ENCODE measurements at places on chromosomes 16 and 17.
A peak's percentile ranks its signal among the peaks of the same experiment; 100 is the strongest.

DNA sequence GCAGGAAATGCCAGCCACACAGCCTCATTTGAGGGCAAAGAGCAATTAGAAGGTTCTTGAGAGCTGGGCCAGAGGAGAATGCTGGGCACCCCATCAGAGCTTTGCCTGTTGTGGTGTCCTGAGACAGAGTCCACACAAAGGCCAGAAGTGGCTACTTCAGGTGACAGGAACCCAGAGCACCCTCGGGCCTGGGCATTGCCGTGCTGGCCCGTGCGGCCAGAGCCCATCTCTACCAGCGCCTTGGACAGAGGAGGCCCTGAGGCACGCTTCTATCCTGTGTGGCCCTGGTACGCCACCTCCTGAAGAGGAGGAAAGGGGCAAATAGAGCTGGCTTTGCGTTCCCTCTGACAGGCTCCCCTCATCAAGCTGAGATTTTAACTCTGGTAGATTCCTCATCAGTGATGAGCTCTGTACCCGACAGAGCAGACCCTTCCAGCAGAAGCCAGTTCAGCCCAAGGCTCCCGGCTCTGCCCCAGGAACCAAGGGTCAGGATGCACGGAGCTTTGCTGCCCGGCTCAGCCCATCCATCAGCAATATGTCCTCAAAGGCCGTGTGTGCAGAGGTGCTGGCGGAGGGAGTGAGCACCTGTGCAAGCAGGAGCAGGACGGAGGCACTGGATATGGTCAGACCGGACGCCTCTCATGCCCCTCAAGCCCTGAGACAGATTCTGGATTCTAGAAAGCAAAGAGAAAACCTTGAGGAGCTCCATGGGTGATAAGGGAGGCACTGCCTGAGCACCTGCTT is 3.4 kb upstream of the RASD1 start:
- DNase-seq, result no peak

- DNase-seq, result no peak
These were observed 8.4 kb upstream of the PRR29 start for GRCh38 chr17:63989622-63990345.

DNA sequence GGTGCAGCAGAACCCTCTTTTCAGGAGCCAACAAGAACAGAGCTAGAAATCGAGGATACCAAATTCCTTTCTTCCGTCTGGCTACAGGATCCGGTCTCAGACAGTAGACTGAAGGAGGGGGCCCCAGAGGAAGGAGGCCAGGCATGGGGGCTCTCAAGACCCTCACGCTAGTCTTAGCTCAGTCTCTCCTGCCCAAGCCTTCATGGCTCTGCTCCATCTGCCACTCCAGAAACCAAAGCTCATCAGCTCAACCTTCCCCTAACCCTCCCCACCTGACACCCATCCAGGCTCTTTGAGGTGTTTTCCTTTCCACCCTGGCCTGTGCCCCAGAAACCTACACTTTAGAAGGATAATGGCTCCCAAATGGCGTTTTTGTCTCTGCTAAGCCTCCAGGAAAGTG is 6.2 kb upstream of the TMEM92 start:
- DNase-seq, result no peak

- DNase-seq, result no peak
These were observed 19.4 kb upstream of the SUPT4H1 start for GRCh38 chr17:58371300-58371950.

DNA sequence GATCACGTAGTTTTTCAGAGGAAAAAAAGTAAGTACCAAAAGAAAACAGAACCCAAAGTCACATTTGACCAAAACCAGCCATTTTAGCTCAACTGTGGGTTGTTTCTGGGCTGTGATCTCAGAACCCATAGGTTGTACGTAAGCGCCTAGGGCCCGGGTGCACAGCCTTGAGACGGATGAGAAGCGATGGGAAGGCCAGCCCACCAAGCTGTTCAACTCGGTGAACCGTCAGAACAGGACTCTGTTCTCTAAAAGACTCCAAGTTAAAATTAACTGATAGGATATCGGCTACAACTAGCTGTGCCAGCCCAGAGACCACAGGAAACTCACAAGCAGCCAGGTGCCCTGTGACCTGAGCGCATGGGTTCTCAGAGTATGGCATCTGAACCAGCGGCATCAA is 28.3 kb downstream of the USP22 start:
- DNase-seq, result no peak

- DNase-seq, result no peak
These were observed 8.0 kb downstream of the IL32 start for GRCh38 chr16:3073448-3073847.

DNA sequence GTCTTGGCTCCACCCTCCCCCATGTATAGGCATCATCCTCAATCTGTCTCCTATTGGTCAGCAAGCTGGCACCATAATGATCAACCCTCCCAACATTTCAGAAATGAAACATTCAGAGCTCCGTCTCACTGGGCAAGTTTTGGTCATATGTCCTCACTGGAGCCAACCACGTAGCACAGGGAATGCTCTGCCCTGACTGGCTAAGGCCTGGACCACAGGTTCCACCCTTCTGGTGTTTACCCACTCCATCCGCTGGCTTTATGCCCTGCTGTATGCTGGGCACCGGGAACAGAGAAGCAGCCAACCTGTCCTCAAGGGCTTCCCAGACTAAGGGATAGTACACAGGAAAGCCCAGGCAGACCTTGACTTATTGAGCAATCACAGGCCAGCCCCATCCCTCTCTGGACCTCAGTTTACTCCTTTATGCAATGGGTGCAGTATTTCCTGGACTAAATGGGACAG is 20.5 kb downstream of the MYO15A start:
- DNase-seq, result no peak

- DNase-seq, result no peak
These were observed 111.1 kb downstream of the CACNG3 start for GRCh38 chr16:24367186-24367710.

DNA sequence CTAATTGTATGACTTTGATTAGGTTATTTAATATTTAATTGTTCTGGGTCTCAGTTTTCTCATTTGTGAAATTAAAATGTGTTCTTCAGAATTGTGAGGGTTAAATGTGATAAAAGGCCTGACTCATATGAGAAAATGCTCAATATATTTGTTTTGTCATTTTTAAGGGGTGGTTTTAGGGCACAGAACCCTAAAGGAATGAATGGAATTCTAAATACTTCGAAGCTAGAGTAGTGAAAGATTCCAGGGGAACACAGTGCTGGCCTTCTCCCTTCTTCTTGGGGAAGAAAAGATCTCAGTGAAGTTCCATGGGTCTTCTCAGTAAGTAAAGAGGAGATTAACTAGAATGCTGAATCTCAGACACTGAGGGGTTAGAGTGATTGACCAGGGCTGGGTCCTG is 3.9 kb upstream of the SMPD3 start:
- DNase-seq, result no peak

DNA sequence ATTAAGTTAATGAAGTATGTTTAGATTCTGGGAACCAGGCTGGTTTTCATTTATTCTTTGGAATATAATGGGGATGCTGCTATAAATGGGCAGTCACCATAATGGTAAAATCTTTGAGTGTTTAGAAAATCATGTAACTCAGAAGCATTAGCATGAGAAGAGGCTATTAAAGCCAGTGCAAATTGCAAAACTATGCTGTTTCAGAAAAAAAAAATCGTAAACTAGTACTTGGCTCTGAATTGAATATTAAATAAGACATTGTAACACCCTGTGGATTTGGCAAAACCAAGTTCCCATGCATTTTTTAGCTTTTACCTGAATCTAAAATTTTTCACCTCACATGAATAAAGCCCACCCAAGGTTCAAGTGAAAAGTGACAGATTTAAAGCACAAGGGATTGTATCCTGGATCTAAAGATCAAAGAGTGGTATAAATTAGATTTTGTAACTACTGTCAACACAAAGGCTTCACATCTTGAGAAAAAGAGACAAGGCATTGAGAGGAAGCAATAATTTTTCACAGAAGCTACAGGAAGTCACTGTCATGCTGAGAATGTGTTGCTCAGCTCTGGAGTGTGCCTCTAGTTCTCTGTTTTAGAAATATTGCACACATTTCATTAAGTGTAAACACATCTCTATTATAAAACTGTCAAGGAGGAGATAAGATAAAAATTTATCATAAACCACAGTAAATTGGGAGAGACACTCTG is 142.2 kb downstream of the ABCA8 start:
- no peak for DNase-seq

DNA sequence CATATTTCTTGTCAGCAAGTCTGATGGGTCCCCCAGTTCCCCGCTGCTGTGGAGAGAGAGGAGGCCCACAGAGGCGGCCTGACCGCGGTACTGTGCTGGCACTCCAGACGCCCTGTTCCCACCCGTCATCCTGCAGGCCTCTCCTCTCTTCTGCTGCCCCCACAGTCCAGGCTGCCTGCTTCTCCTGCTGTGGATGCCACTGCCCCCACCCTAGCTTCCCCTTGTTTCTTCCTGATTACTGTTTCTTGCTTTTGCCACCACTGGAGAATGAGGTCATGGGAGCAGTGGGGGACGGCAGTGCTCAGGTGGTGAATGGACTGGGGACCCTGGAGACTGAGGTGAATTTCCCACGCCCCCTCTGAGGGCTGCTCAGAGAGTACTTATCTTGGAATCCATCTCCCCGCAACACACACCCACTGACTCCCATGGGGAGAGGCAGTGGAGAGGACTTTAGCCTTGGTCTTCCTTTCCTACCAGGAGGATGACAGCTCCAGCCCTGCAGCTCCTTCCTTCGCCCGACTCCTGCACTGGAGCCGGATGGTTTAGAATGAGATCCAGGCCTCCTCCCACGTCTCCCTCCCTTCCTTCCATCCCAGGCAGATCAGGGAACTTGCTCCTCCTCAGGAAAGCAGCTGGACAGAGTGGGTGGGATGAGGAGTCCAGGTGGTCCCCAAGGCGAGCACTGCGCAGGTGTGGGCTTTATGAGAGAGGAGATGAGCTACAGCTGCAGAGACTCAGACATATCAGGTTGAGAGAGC is 60.4 kb downstream of the PLXDC1 start:
- DNase-seq, result no peak

DNA sequence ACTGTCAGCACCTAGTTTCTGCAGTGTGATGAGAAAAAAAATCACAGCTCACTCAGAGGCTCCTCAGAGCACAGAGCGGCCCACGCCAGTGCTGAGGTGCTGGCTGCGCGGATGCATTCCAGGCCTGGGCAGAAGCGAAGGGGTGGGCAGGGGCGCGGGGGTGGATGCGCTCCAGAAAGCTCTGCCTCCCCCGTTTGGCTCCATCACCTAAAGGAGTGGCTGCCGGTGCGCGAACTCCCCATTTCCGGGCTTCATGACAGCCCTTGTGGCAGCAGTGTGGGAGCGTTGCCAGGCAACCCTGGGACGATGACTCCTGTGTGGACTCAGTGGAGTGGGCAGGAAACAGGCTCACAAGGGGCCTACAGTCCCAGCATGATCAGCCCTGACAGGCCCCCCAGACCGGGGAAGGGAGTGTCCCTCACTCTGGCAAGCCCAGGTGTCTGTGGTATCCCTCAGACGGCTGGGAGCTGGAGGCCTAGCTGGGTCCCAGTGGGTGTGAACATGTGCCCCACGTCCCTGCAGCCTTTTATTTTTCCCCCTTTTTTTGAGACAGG is 32.8 kb upstream of the NUDT16L1 start:
- DNase-seq, result peak; percentile 72

DNA sequence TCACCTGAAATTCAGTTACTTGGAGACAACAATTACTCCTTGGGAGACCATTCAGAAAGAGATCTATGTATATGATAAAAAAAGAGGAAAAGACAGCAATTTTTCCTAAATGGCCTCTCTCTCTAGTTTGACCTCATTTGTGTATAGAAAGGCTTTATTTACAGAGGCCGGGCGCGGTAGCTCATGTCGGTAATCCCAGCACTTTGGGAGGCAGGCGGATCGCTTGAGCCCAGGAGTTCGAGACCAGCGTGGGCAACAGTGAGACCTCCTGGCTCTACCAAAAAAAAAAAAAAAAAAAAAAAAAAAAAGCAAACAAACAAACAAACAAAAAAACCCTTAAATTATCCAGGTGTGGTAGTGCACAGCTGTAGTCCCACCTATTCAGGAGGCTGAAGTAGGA is 20.7 kb downstream of the GRB2 start:
- no peak for DNase-seq

DNA sequence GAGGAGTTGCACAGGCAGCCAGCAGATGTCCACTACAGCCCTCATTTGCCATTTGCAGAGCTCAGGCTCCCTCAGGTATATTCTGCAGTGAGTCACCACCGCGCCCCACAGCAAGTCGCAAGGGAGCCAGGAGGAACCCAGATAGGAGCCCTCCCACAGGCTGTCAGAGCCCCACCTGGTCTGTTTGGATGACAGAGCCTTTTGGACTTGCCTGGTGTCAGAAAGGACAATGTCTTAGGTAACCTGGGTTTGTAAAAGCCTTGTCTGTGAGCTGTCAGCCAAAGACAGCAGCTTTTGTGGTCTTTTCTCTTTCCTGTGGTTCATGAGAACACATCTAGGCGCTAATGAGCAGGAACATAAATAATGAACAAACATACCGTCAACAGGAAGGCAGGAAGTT is 70.9 kb downstream of the GNAO1 start:
- DNase-seq, result peak; percentile 63

GRCh38 chr17:59462385-59462784 is 103.0 kb upstream of the DHX40 start:
- DNase-seq, result no peak

- no peak for DNase-seq
These were observed 3.9 kb upstream of the SPATA20 start for GRCh38 chr17:50542795-50543774.

GRCh38 chr17:29219378-29220047 is 27.1 kb upstream of the CRYBA1 start:
- peak; percentile 73 for DNase-seq

DNA sequence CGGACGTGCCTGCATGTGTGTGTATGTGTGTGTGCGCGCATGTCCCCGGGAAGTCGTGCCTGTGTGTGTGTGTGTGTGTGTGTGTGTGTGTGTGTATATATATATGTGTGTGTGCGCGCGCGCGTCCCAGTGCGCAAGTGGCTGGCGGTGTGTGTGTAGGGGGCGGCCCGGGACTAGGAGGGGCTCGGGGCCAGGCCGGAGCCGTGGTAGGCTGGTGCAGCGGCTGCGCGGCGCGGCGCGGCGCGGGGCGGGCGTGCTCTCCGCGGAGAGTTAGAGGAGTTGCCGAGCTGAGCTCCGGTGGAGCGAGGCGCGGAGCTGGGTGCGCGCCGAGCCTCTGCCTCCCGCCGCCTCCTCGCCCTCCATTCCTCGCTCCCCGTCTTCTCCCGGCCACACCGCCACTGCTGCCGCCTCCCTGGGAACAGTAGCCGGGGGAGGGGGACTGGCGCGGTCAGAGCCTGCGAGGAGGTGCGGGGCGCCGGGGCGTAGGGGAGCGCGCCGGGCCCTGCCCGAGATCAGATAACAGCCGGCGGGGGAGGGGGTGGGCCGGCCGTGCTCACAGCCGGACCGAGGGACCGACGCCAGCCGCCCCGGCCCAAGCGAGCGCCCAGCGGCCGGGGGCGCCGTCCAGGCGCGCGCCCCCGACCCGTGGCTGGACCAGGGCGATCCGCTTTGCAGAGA is at the start of gene KCNJ12:
Gene KCNJ12 (plus strand): TSS at position 277 of the 678 bp plus-strand sequence. CDS start 38,986 bp downstream, outside the sequence.
- no peak for DNase-seq

DNA sequence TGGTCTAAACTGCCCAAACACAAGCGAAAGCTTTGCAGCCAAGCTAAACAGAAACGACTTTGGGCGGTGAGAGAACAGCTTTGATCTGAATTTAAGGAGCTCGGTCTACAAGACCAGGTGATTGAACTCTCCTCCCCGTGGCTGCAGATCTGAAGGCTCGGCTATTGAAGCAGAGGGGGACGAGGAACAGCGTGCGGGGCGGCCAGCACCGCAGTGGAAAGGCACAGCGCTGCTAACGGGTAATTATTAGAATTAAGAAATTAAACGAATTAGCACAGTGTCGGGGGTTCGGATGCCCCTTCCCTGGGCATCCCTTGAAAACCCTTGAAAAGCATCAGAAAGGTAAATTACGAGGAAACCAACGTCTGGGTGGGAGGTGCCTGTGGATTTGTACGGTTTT is 431 bp downstream of the TEKT3 start:
- no peak for DNase-seq

- no peak for DNase-seq
These were observed 383.0 kb downstream of the CPPED1 start for GRCh38 chr16:12420661-12421209.

- DNase-seq, result no peak
These were observed 6.0 kb upstream of the CDR2L start for GRCh38 chr17:74981318-74981978.

Data from activated gamma-delta T cell treated with Interleukin-2 at 50 U/mL for 16 hours (primary cell).